ENCODE measurements at places on chromosomes 2 and 18. TPM values are rescaled to one million over a fixed set of nuclear protein-coding genes. Genes with fewer than 3 reads are reported as not detected.

Gene LRRTM1
- not detected for total RNA-seq

Gene GPR39
- not detected for total RNA-seq

Gene NAT8
- total RNA-seq: not detected

Gene ACKR3
- 20.7 TPM for total RNA-seq

DNA sequence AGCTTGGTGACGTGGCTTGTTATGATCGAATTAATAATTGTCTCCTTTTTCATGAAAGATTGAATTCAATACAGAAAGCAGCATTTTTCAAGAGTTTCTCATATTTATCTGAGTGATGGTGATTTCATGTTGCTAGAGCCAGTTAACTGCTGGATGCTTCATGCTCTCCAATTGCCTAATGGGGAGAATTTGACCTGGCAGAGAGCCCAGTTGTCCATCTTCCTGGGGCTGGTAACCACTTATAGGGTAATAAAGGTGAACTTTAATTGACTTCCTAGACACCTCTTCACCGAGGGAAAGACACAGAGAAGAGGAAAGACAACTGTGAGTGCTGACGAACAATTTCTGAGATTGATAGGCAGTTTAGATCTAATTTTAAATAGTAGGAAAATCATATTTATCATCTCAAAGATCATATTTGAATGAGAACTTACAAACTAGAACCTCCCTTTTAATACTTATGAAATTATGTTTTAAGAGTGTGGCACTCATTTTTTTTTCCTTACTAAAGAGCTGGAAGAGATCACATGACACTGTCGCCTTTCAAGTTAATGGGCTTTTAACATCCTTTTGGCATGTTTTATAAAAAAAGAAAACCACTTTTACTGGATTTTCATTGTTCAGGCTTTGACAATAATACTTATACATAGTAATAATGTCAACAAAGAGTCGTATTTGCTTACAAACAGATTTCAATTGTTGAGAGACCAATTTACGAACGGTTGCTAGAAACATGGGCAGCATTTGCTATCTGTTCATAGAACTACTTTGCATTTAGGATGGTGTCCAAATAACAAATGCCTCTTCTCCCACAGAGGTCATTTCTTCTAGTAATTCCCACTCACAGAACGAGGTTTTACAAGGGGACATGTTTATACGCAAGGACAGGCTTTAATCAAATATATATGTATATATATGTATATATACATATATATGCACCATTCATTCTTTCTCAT is 153.3 kb downstream of the RAPGEF4 start:
- DNase-seq: no peak

- DNase-seq: no peak
Measured at GRCh38 chr18:2883076-2883735, 36.4 kb downstream of the EMILIN2 start.

DNA sequence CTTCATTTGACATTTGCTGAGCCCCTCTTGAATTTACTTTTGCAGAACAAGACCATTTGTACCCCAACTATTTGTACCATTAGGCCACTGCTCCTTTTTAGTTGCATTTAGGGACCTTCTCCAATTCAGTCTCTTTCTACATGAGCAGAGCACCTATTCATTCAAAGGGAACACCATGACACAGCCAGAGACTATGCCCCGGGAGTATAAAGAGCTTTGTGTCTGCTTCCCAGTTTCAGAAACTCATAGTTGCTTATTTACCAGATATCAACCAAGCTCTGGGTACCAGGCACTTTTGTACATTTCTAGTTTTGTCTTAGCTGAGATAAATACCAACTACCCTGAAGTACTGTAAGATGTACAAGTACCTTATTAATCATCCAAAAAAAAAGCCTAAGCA is 269.1 kb upstream of the SIX3 start:
- no peak for DNase-seq

DNA sequence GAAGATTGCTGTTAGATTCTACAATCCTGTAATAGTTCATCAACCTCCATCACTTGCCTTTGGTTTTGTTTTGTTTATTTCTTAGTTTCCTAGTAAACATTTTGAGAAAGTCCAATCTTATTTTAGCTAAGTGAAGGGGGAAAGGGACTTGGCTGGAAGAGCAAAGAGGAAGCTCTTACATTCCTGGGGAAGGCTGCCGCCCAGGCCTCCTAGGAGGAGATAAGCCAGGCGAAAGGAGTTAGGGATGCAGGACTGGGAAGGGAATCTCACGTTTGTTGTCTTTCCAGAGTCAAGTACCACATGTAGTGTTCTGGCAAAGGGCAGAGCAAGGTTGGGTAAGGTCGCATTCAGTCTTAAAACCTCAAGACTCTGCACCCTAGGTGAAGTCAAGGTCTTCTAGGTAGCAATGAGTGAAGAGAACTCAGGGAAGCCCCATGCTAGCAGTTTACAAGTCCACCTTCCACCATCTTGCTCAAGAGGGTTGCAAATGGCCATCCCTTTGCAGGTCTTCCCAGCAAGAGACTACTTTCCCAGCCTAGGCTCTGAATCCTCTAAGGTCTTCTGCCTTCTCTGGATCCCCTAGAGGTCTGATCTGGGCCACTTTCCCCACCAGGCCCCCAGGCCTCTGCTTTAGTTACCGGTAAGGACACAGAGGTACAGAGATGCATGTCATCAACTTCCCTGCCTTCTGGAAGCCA is 320.7 kb downstream of the CYP26B1 start:
- DNase-seq: no peak

DNA sequence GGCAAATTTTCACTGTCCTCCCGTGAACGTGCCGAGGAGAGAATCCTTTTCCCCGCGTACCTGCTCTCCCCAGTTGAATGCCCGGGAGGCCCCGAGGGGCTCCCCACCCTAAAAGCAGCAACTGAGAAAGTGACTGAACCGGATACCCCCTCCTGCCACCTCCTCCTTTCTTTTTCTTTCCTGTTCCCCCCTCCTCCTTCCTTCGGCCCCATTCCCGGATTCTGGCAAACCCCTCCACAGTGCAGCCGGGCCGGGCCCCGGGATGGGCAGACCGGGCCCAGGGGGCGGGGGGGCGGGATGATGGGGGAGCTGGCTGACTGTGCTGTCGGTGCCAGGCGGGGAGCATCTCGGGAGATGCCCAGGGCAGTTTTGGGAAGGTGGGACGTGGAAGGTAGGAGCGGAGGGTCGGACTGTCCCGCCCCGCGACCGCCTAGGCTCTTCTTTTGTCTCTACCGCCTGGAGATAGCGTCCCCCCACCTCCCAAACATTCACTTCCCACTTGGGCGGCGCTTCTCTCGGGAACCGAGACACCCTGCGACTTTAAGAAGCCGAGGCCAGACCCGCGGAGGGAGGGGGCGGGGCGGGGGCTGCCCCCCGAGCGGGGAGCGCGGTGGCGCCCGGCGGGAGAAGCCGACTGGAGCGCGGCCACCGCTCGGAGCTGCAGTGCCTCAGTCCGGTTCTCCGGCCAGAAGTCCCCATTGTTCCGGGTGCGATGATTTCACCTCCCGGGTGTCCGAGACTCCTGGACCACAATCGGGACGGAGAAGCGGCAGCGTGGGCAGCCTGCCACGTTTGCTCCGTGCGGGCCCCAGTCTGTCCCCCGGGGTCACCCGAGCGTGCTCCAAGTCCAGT is 8.2 kb downstream of the DLX2 start:
- no peak for DNase-seq

DNA sequence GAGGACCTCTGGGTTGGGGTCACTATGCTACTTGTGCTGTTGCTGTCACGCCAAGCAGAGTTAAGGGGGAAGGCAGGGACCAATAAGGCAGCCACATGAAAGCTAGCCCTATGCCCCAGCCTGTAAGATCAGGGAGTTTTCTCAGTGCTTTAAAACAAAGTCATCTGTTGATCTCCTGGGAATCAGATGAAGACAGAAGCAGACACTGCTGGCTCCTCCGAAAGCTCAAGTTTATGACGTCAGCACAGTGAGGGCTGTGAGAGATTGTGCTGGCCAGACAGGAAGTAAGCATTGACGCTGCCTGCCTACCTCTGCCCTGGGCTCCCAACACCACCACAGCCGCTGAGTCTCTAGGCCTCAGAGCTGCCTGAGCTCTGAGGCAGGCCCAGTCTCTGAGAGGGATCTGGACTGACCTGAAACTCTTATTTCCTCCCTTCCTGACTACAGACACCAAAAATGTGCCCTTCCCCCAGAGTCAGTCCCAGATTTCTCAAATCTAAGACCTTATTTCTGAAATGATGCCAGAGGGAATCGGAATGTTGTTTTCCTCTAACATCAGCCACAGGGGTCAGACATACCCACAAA is 118.1 kb upstream of the EPAS1 start:
- peak; percentile 90 for DNase-seq

DNA sequence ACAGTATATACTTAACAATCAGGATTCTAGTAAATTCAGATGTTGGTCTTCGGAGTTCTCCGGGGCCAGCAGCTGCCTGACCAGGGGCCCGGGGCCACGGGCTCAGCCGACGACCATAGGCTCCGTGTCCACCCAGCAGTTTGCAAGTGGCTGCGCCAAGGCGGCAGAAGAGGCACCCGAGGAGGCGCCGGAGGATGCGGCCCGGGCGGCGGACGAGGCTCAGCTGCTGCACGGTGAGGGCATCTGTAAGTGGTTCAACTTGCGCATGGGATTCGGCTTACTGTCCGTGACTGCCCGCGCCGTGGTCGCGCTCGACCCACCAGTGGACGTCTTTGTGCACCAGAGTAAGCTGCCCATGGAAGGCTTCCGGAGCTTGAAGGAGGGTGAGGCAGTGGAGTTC is 136.3 kb downstream of the NUP35 start:
- no peak for DNase-seq

GRCh38 chr18:57113799-57114420 is 33.0 kb upstream of the BOD1L2 start:
- DNase-seq: no peak

- DNase-seq: no peak
Measured at GRCh38 chr2:111626037-111626864, 257.7 kb downstream of the ANAPC1 start.

DNA sequence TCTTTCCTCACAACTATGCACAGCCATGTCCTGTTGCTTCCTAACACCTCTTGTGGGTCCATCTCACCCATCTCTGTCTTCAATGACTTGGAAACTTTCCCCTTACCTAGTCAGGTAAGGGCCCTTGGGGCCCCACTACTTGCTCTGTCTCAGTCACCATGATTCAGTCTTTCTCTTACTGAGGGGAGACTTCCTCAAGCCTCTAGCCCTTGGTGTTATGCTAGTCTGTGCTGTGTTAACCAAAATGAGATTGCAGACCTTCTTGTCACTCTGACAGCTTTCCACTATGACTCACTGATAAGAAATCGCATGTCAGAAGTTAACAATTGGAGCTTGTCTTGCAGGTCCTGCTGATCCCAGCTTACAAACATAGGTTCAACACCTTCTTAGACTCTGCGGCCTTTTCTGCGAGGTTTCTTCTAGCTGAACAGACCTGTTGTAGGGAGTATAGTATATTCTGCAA is 65.3 kb downstream of the WDR75 start:
- peak; percentile 25 for DNase-seq

GRCh38 chr2:134508391-134508790 is 210.4 kb downstream of the TMEM163 start:
- DNase-seq: no peak

DNA sequence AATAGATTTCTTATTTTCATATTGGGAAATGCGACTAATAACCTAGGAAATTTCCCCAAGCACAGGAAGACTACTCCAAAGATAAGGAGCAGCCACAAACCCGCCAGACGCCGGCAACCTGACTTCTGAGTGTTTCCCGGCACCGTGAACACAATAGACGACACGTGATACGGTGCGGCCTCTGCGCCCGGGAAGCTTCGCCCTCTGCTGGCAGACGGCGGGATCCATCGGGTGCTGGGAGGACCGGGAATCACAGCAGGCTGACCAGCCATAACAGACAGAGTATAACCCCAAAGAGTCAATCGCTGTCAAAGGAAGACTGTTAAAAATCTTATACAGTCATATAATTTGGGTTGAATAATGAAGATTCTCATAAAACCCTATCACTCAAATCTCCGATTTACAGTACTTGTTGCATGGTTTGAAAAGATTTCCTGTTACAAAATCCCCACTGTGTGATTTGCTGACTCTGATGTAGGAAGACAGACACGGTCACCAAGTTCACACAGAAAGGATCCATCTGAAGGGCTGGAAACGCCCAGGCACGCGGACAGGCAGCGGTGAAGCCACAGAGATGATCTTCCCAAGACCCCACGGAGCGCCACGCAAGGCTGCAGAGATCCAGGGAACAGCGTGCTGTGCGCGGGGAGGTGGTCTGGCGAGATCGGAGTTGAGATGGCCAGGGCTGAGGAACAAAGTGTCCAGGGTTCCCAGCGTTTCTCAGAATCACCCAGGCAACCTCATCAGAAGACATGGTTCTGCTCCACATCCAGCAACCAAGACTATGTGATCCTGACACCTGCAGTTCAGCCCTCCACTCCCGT is 73.8 kb downstream of the EIPR1 start:
- DNase-seq: peak; percentile 43

DNA sequence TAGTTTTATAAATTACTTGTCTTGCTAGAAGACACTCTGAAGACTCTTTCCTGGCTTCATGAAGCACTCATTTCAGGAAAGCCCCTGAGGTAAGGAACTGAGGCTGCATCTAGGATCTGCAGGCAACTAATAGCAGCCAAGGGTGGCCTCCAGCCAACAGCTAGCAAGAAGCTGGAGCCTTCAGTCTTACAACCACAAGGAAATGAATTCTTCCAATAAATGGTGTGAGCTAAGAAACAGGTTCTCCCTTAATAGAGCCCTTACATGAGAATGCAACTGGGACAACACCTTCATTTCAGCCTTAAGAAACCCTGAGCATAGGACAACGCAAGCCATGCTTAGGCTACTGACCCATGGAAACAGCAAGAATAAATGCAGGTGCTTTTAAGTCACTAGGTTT is 254.6 kb upstream of the RBBP8 start:
- DNase-seq: no peak

DNA sequence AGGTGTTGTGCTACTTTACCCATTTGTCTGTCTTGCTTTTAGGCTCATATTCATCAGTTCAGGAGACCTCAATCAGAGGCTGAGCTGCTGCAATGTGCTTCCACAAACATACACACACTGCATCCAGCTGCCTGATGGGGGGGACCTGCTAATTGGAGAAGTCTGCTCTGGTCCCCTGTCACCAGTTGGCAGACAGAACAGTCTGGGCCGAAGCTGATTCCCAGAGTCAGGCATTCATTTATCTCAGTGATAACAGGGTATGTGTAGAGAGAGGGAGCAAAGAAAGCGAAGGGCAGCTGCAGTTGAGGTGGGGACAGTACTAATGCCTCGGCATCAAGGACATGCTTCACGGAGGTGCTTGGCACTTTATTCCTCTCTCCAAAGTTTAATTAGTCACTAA is 584.3 kb upstream of the PIK3C3 start:
- no peak for DNase-seq

- DNase-seq: no peak
Measured at GRCh38 chr2:132884705-132885104, 214.7 kb upstream of the LYPD1 start.
